Stomach (tissue), 19 donors: ENCODE measurements at places on chromosomes 6 and 20. TPM values are rescaled to one million over a fixed set of nuclear protein-coding genes. Genes with fewer than 3 reads are reported as not detected.

Gene MMP24
- total RNA-seq: 1.5 TPM

Gene FNDC11
- not detected for total RNA-seq

Gene DEFB124
- not detected for total RNA-seq

Gene IL20RA
- total RNA-seq: 0.45 TPM
